ENCODE measurements at places on chromosomes 16 and 17.
A peak's percentile ranks its signal among the peaks of the same experiment; 100 is the strongest.

DNA sequence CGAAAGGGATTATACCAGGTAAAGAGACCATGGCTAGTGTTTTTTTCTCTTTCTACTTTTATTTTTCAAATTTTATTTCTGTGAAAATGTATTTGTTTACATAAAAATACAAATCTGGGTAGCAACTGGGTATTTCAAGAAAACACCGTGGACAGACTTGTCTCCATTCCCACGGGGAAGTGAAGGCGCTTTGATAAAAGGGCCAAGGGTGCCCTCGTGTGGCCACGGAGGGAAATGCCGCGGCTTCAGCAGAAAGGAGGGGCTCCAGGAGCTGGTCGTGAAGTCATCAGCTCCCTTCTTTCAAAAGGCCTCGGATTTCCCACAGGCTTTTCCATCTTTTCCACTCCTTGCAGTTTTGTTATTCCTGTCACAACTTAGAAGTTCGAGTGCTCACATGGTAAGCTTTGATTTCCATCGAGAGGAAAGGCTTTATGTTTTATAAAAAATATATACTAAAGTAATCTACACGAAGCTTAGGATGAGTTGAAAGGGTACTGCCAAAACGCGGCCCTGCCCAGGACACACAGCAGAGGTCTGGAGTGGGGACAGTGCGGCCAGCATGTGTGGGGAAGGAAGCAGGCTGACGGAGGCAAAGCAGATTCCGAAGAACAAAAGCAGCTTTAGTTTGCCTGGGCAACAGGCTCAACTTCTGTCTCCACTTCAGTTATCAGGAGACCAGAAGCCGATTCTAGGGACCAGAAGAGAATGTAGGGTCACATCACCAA, 15.3 kb upstream of the MNT start:
- peak; percentile 90 for DNase-seq

GRCh38 chr17:63483655-63484575, 7.1 kb downstream of the ACE start:
- no peak for DNase-seq

DNA sequence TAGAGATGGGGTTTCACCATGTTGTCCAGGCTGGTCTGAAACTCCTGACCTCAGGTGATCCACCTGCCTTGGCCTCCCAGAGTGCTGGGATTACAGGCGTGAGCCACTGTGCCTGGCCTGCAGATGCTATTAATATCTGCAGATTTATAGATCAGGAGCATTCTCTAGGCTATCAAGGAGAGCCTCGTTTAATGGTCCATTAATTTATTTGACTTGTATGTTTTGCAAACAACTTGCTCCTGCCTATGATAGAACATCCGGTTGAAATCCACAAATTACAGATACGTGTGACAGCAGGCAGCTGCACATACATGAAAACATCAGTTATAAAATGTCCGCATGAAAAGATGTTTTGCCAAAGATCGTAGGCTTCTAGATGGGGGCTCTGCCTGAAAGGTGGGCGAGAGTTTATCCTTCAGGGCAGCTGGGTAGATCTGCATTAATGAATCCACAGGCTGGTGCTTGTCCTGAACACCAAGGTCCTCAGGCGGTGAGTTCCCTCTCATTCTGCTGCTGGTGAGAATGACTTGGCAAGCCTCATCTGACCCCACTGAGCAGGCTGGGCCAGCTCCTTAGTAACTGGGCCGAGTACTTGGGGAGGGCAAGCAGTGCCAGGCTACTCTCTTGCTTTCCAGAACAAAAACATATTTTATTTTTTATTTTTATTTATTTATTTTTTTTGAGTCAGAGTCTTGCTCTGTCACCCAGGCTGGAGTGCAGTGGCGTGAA, 37.1 kb upstream of the MGAT5B start:
- no peak for DNase-seq

GRCh38 chr17:74431568-74432423, at the start of gene GPRC5C:
TSS of gene GPRC5C (plus strand) at chr17:74432088. CDS start at chr17:74439777, 7,689 bp downstream.
- peak; percentile 70 for DNase-seq

DNA sequence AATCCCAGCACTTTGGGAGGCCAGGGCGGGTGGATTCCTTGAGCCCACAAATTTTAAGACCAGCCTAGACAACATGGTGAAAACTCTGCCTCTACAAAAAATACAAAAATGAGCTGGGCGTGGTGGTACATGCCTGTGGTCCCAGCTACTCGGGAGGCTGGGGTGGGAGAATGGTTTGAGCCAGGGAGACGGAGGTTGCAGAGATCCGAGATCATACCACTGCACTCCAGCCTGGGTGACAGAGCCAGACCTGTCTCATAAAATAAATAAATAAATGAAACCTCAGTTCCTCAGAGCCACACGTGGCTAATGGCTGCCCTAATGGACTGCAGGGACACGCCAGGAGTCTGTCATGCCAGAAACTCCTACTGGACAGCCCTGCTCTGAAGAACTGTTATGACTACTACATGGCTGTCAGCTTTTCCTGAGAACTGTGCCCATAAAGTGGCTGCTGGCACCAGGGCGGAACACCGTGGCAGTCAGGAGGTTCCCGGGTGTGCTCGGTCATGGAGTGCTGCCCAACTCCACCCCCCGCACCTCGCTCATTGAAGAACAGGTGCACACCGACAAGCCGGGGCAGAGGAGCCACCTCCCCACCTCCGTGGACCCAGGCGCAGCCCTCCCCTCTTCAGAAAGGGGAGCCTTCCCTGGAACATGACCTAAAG, 4.3 kb downstream of the TMEM11 start:
- no peak for DNase-seq

DNA sequence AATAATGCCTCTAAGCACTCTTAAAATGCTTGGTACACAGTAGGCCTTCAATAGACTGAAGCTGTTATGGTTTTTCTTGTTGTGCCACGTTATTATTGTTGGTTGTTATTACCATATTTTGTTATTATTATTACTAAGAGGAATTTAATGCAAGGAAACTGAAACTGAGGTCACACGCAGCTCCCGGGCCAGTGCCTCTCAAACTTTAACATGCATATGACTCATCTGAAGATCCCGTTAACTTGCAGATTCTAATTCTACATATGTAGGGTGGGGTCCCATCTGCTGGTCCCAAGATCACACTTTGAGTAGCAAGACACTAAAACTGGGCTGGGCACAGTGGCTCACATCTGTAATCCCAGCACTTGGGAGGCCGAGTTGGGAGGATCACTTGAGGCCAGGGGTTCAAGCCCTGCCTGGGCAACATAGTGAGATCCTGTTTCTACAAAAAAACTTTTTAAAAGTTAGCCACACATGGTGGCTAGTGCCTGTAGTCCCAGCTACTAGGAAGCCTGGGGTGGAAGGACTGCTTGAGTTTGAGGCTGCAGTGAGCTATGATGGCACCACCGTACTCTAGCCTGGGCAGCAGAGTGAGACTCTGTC, 888 bp downstream of the ACSM5 start:
- no peak for DNase-seq

DNA sequence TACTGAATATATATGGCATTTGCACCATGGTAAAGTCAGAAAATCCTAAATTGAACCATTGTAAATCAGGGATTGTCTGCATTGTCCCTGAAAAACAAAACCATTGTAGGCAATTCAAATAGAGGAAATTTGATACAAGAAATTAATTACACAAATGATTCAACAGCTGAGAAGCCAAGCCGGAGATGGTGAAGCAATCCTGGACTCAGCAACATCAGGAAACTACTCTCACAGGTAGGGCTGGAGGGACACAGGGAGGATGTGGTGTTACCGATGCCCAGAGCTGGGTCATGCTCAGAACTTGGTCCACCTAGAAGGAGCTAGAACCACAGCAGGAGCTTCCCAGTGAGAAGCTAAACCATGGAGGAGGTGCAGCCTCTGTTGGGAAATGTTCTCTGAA, 18.5 kb upstream of the SCNN1B start:
- no peak for DNase-seq

- no peak for DNase-seq
Observed at GRCh38 chr16:17561056-17561455, 90.3 kb upstream of the XYLT1 start.

GRCh38 chr17:81454473-81454872, 58.1 kb downstream of the ACTG1 start:
- DNase-seq: no peak

DNA sequence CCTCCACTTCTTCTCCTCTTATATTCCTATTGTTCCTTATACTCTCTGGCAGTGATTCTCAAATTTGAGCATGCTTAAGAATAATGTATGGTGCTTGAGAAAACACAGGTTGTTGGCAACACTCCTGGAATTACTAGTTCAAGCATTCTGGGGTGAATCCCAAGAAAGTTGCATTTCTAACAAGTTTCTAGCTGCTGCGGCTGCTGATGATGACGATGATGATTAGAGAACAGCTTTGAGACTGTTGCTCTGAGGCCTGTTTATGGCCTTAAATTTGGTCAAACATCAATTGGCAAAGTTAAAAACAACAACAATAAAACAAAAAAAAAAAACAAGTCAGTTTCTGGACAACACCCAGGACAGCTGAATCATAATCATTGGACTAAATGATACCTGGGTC, 961.9 kb downstream of the CDH11 start:
- no peak for DNase-seq

DNA sequence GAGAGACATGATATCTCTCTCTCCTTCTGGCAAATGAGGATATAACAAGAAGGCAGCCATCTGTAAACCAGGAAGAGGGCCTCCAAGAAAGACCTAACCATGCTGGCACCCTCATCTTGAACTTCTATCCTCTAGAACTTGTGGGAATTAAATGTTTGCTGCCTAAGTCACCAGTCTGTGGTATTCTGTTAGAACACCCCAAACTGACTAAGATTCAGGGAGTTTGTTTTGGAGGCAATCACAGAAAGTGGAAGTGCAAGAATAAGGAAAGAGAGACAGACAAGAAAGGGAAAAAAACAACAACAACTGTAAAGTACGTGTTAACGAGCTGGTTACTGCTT, 114.5 kb upstream of the GOT2 start:
- no peak for DNase-seq

- no peak for DNase-seq
Observed at GRCh38 chr17:28030386-28030785, 12.1 kb upstream of the NLK start.

DNA sequence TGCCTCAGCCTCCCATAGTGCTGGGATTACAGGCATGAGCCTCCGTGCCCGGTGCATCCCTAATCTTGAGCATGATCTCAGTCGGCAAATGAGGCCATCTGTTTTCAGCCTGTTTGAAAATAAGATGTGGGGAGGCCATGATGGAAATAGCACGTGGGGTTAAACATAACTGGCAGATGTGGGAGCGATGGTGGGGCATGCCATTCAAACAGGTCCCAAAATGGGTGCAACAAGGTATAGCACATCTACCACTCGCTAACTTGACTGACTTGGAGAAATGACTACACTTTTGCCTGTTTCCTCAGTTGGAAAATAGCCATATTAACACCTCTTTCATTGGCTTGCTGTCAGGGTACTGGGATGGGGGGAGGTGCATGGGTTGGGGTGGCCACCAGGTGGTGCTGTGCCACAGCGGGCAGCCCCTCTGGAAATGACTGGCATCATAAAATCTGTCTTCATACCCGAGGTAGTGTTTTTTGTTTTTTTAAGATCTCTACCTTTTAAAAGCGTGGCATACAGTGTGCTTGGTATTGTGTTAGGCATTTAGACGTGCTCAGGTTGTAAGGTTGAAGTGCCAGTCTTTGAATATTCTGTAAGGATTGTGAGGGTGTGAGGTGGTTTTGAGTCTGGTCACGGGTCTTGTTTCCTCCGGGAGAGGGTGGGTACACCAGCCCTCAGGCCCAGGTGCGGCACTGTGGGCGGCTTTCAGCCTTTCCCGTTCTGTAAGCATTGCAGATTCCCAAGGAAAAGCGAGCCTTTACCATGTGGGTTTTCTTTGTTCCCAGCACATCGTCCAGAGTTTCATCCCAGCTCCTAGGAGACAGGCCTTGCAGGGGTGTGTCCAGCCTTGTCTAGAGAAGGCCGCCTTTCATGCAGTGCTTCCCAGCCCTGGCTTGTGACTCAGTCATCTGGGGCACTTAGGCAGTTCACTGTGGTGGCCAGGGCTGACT, 2.9 kb upstream of the TTYH2 start:
- DNase-seq: peak; percentile 86

DNA sequence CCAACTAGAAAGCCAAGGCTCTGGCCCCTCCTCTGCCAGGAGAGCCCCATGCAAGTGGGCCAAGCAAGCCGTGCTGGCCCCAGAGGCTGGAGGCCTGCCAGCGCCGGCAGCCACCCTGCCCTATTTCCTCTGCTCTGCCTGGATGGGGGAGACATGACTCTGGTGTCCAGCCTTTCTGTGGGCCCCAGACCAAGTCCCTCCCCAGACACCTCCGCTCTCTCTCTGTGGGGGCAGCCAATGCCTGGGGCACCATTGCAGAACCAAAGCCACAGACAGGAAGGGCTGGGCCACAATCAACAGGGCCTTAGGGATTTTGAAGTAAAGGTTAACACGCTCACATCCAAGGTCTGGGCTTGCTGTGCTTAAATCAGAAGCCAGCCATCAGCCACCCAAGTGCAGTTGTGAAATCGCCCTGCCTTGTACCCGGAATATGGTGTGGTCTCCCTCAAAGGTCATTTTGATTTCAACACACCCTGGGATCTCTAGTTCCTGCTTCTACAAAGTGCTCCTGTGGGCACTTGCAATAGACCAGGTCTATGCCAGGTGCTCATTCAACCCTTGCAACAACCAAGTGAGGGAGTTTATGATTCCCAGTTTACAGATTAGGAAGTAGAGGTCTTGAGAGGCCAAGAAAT, 63.5 kb upstream of the TEX2 start:
- no peak for DNase-seq

DNA sequence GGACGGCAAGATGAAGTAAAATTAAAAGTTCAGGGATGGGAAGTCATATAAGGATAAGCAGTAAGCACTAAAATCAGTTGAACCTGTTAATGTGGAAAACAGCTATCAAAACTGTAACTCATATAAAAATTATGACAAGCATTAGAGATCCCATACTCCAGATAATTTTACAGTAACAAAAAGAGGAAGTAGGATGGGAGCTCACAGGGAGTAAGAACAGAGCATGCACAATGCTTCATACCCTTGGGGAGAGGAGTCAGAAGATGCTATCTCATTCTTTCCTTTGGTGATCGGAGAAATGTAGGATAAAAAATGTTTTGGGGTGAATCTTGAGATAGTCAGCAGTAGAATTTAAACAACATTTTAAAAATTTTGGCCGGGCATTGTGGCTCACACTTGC, 164.7 kb upstream of the CACNG5 start:
- DNase-seq: no peak

DNA sequence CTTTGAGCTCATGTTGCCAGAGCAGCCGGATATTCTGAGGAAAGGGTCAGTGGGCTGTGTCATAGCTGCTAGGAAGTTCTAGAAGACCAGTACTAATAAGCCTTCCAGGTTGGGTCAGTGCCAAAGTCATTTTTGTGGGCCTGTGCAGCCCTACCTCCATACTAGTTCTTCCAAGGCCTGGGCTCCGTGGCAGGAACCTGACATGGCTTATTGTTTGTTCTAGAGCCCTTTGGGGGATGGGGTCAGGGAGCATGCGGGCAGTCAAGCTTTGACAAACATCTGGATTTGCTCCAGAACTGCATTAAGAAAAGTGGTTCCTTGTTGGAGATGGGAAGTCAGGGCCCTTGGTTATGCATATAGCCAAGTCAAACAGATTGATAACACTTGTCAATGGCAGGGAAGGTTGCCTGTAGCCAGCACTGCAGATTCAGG, 7.6 kb downstream of the ALKBH5 start:
- no peak for DNase-seq

All from stimulated activated CD4-positive, alpha-beta T cell treated with anti-CD3 and anti-CD28 coated beads, Interleukin-2, amount 100 ng/mL, for 24 hours (primary cell).